Muscle of leg (tissue), 16 donors: ENCODE measurements at places on chromosomes 2 and 18. TPM values are rescaled to one million over a fixed set of nuclear protein-coding genes. Genes with fewer than 3 reads are reported as not detected.

DNA sequence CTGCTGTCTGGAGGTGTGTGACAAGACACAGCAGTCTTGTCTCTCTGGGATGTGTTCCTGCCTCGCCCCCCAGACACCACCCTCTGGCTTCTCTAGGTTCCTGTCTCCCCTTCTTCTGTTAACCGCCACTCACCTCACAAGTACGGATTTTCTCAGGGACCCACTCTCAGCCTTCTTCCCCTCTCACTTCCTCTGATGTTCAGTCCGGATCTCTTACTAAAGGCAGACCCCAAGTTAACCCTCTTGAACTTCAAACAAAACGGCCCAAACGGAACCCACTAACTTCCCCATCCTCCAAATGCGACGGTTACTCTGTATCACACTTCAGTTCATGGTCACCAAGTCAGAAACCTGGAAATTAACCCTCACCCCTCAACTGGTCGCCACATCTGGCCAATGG lies 32.0 kb downstream of the B4GALT6 start:
- no peaks in the 10 kb centered on the region for H3K27me3 ChIP-seq
- H3K4me1 ChIP-seq = peaks cover 1% of the 10 kb centered on the region
- H3K27ac ChIP-seq = no peak overlapping the region
- DNase-seq = no peak

Gene CTAGE1
- total RNA-seq = not detected

Gene CYB5A
- total RNA-seq = 31.9 TPM

Gene DES
- total RNA-seq = 2,854 TPM
